Lower lobe of right lung (tissue), 2 donors: ENCODE measurements at places on chromosomes 5 and 9. TPM values are rescaled to one million over a fixed set of nuclear protein-coding genes. Genes with fewer than 3 reads are reported as not detected.

DNA sequence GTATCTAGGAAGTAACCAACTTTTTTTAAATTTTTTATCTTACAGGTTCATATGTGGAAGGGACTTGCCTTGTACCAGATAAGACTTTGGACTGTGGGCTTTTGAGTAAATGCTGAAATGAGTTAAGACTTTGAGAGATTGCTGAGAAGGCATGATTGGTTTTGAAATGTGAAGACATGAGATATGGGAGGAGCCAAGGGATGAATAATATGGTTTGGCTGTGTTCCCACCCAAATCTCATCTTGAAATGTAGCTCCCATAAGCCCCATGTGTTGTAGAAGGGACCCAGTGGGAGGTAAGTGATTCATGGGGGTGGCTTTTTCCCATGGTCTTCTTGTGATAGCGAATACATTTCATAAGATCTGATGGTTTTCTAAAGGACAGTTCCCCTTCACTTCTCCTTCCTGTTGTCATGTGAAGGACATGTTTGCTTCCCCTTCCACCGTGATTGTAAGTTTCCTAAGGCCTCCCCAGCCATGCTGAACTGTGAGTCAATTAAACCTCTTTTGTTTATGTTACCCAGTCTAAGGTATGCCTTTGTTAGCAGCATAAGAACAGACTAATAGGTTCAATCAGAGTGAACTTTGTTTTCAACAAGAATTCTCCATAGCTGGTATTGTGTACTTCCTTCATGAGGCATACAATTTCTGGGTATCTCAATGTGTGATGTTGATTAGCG is 535.6 kb upstream of the MEF2C start:
- H3K27ac ChIP-seq: no peak overlapping the region
- H3K4me3 ChIP-seq: no peak overlapping the region
- H3K4me1 ChIP-seq: no peaks in the 10 kb centered on the region
- DNase-seq: peak; percentile 14
- no peaks in the 10 kb centered on the region for H3K27me3 ChIP-seq

- no peak for DNase-seq
- H3K27me3 ChIP-seq: no peaks in the 10 kb centered on the region
- no peaks in the 10 kb centered on the region for H3K36me3 ChIP-seq
- H3K4me3 ChIP-seq: no peak overlapping the region
- no peaks in the 10 kb centered on the region for H3K4me1 ChIP-seq
Observed at GRCh38 chr5:95244479-95244878, 40.4 kb downstream of the MCTP1 start.

DNA sequence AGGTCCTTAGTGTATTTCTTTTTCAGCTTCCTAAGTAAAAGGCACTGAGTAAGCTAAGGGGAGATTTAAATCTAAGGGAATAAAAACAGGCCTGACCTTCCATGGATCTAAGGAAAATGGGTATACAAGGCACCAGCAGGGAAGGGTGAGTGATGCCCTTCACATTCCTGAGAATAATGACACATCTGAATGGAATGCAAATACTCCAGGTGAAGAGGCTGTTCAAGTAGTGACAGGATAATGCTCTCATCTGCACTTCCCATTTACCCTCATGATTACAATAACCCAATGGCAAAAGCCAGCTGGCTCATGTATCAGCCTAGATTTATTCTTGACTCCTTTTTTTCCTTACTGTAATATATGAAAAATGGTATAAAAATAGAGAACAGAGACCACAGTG is 216.2 kb upstream of the ACTBL2 start:
- H3K27ac ChIP-seq: no peak overlapping the region
- peaks cover 14% of the 10 kb centered on the region for H3K4me1 ChIP-seq
- no peak overlapping the region for H3K4me3 ChIP-seq
- H3K27me3 ChIP-seq: no peaks in the 10 kb centered on the region
- no peaks in the 10 kb centered on the region for H3K36me3 ChIP-seq

DNA sequence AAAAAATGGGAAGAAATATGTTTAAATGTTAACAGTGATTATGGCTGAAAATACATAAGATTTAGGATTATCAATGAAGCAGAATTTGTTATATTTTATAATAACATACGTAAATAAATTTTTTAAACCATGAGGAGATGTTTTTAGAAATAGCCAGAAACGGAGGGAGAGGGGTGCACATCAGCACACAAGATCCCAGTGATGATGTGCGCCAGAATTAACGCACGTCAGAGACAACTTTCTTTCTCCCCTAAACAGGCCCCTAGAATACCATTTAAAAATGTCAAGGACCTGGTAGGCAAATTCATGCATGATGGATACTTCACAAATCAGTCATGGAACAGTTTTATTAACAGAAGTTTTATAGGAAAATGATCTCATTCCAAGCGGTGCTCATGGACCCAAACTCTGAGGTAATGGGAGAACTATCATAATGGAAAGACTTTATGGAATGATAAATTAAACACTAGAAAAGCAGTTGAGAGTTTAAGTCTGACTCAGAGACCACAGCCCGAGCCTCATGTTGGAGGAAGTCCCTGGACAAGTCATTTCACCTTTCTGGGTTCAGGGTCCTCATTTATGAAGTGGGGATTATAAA is 258.9 kb upstream of the GAS1 start:
- H3K27me3 ChIP-seq: no peaks in the 10 kb centered on the region
- no peaks in the 10 kb centered on the region for H3K36me3 ChIP-seq
- H3K4me1 ChIP-seq: no peaks in the 10 kb centered on the region

- DNase-seq: no peak
- H3K27ac ChIP-seq: no peak overlapping the region
- no peak overlapping the region for H3K4me3 ChIP-seq
- no peaks in the 10 kb centered on the region for H3K36me3 ChIP-seq
- no peaks in the 10 kb centered on the region for H3K4me1 ChIP-seq
Observed at GRCh38 chr5:129977810-129978209, 73.5 kb downstream of the CHSY3 start.

- no peaks in the 10 kb centered on the region for H3K36me3 ChIP-seq
- H3K27ac ChIP-seq: no peak overlapping the region
- DNase-seq: no peak
- H3K4me3 ChIP-seq: no peak overlapping the region
Observed at GRCh38 chr9:119367683-119368075, 1.6 kb downstream of the BRINP1 start.

DNA sequence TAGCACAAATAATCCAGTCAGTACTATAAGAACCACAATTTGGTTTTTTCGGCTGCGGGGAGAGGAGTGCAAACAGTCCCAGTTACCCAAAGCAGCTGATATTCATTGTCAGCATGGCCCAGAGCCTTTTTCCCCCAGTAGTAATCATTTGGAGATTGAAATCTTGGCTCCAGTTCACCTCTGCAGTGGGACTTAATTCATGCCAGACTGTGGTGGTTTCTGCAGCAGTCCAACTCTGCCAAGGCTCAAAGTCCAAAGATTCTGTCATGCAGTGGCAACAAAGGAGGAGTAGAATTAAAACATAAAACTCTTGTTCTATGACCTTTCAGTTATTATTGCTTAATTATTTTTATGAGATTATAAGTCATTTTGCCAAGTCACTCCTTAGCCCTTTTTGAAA is 25.0 kb upstream of the TRIM36 start:
- DNase-seq: no peak
- H3K27ac ChIP-seq: no peak overlapping the region
- no peaks in the 10 kb centered on the region for H3K4me1 ChIP-seq
- no peak overlapping the region for H3K4me3 ChIP-seq

GRCh38 chr5:74394916-74395880 is 245.3 kb downstream of the ENC1 start:
- H3K36me3 ChIP-seq: no peaks in the 10 kb centered on the region
- no peak overlapping the region for H3K4me3 ChIP-seq
- no peak overlapping the region for H3K27ac ChIP-seq

- H3K36me3 ChIP-seq: no peaks in the 10 kb centered on the region
- H3K4me3 ChIP-seq: no peak overlapping the region
- H3K27ac ChIP-seq: no peak overlapping the region
- H3K4me1 ChIP-seq: no peaks in the 10 kb centered on the region
- H3K27me3 ChIP-seq: no peaks in the 10 kb centered on the region
Observed at GRCh38 chr9:98678244-98678842, 30.4 kb downstream of the GABBR2 start.

Gene PAX5
- total RNA-seq: 0.18 TPM

Gene ZFP37
- 1.1 TPM for total RNA-seq
